ENCODE measurements at places on chromosomes 7 and 10.

DNA sequence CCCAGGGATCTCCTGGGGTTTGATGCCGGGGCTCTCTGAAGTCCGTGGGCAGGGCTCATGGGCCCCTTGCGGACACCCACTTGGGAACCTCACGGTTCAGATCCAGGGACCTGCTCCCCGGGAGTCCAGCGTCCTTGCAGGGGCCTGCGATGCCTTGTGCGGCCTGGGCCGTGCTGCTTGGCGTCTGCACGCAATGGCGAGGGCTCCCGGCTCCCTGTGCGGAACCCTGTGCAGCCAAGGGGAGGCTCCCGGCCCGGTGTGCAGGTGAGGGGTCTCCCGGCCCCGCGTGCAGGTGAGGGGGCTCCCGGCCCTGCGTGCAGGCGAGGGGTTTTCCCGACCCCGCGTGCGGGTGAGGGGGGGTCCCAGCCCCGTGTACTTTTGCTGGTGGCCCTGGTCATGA lies 146.7 kb downstream of the DNAJB6 start:
- no peak for DNase-seq

GRCh38 chr7:128894101-128894440 lies 16.4 kb downstream of the KCP start:
- DNase-seq: no peak

DNA sequence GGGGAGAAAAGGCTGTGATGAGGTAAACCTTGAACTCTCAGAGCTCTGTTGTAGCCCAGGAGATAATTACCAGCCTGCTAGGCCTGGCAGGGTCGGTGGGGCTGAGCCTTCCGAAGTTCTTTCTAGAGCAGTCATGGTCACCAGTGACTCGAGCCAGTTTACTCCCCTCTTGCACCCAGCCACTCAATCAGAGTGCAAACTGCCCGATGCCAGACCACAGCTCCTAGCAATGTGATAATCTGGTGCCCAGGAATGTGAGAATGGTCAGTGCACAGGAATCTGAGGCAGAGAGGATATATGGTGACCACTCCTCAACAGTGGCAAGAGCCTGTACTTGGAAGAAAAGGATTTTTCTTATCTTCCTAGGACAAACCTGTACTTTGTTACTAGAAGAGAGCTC lies 46.4 kb upstream of the KMT2E start:
- no peak for DNase-seq

GRCh38 chr10:119801998-119802538 lies 70.6 kb downstream of the MCMBP start:
- DNase-seq: no peak

- DNase-seq: no peak
Observed at GRCh38 chr10:4074545-4075407, 289.8 kb upstream of the KLF6 start.

GRCh38 chr10:129501652-129502436 lies 34.8 kb downstream of the MGMT start:
- no peak for DNase-seq

DNA sequence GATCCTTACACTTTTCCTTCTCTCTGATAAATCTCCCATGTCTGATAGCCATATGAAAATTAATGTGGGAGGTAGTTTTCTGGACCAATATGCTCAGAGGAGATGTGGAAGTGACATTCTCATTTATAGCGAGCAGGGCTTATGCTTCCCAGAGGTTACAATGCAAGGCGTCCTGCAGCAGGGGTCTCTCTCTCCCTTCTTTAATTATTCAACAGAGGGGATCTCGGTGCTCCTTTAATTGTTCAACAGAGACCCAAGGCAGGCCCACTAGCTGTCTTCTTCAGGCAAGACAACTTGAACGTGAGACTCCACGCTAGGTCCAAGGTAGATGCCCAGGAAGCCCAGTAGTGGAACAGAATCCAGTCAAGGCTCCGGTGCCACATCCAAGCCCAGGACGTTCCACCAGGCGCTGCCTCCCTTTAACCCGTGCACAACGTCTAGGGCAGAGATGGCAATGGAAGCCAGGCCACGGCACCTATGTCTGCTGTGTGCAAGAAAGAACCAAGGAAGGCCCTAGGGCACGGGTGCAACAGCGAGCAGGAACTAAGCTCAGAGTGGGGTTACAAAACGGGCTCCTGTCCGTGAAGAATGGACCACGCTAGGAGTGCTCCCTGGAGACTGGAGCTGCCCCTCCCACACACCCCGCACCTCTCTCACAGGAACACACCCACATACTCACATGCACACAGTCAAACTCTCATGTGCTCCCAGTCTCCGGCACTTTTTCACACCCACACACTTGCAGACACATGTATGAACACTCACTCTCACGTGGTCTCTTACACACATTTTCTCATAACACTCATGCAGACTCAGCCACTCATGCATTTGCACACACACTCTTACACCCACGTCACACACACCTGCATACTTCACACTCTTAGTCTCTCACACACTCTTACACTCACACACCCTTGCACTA lies 230.4 kb downstream of the TNS3 start:
- no peak for DNase-seq

DNA sequence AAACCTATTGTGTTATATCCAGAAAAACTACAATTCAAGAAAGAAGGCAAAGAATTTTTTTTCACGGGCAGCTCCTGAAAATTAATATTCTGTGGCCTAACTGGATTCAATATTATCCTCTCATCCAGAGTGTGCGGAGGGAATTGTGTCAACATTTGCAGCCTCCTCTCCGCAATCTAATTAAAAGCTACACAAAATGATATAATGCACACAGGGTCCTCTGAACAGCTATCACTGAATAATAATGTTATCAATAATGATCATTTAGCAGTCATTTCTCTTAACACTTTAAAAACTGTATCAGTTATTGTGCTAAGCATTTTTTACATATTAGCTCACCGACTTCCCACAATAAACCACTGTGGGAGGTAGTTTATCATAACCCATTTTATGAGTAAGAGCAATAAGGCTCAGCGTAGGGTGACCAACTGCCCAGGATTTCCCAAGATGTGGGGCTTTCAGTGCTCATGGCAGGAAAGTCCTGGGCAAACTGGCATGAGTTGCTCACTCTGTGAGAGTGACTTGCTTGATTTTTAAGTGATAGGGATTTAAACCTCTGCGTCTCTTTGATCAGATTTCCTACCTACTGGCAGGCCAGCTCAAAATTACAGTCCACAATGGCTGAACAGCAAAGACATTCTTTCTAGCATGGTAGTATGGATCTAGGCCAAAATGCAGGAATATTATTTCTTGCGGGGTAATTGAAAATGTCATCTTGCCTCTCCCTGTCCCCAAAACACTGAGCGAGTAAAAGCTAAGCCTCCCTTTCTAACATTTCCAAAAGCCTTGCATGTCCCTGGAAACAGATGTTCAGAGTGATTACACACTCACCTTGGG lies 65.7 kb downstream of the AOAH start:
- no peak for DNase-seq

DNA sequence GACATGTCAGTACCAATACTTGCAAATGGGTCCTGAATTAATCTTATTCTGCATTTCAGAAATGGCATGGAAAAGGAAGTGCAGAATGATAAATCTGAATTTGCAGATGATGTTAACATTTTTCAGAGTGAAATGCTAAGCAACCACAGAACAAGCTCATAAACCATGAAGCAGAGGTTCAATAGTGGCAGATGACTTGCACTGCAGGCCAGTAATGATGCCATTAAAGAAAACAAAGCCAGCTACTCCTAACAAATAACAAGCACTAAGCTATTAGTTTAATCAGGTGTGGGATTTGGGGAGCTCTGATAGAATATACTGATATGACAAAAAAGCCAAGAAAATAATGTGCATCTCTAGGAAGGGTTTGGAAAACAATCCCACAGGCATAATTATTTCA lies 85.4 kb downstream of the FAM13C start:
- no peak for DNase-seq

- no peak for DNase-seq
Observed at GRCh38 chr10:30709700-30710358, 80.3 kb upstream of the LYZL2 start.

- no peak for DNase-seq
Observed at GRCh38 chr7:70881167-70881847, 250.6 kb upstream of the GALNT17 start.

- no peak for DNase-seq
Observed at GRCh38 chr7:121558288-121558687, 162.2 kb upstream of the FAM3C start.

GRCh38 chr10:8513155-8514147 lies 459.0 kb downstream of the GATA3 start:
- no peak for DNase-seq

DNA sequence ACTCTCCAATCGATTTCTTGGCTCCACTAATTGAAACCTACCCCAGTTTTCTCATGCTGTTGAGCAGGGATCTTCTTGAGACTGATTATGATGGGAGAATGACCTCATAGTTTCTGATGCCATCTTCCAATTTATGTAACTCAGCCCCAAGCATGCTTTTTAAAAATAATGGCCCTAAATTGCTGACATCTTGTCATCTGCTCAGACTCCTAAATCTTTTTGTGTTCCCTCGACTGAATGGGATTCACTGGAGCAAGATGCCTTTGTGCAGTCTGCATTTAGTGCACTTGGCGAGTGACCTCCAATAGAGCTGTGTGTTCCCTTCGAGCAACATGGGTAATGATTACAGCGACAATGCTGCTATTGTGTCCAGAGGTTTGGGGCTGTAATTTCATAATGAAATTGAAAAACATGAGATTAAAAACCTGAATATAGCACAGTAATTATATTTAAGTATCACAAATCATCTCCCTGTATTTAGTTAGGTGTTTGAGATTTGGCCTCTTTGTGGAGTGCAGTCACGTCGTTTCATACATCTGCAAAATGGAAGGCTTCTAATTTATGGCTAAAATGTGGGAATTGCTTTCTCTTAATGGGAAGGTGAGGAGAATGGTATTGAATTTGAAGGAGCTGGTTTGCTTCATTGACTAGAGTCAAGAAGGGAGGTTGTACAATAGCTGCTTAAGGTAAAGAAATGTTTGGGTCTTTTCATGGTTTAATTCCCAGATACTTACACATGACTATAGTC lies 192.9 kb downstream of the AUTS2 start:
- DNase-seq: no peak

DNA sequence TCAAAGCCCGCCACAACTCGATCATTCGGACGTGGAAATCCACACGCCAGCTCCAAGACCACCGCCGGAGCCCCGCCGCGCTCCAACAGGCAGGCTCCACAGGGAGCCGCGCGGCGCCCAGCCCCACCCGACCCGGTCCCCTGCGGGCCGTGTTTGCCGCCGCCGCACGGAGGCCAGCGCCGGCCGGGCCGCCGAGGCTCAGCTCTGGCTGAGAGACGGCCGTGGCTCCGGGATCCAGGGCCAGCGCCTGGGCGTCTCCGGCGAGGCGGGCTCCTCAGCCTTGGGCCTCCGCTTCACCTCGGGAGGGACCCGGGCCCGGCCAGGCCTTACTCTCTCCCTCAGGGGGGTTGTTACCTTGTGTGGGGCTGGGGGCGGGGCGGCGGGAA lies 333 bp downstream of the SMNDC1 start:
- no peak for DNase-seq

DNA sequence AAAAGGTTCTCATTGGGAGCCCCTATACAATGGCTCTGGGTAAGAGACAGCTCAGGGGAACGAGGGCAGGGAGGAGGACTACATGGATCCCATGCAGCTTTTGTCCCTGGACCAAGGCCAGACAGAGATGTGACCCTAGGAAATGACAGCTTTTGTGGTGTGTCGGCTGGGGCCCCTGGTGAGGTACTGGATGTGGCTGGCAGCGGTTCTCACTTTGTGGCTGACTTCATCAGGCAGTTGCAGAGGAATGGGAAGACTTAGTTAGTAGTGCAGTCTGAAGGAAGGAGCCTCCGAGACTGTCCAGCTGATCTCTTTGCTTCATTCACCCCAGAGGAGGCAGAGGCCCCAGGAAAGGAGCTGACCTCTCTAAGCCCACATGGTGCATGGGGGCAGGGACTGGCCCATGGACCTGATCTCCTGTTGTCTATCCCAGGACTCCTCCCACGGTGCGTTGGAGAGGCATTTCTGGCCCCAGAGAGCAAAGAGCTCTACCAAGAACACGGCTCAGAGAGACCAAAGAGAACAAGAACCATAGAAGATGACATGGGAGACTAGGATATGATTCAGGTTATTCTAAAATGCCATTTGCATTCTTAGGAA lies 202.9 kb downstream of the RPS24 start:
- peak; percentile 66 for DNase-seq

DNA sequence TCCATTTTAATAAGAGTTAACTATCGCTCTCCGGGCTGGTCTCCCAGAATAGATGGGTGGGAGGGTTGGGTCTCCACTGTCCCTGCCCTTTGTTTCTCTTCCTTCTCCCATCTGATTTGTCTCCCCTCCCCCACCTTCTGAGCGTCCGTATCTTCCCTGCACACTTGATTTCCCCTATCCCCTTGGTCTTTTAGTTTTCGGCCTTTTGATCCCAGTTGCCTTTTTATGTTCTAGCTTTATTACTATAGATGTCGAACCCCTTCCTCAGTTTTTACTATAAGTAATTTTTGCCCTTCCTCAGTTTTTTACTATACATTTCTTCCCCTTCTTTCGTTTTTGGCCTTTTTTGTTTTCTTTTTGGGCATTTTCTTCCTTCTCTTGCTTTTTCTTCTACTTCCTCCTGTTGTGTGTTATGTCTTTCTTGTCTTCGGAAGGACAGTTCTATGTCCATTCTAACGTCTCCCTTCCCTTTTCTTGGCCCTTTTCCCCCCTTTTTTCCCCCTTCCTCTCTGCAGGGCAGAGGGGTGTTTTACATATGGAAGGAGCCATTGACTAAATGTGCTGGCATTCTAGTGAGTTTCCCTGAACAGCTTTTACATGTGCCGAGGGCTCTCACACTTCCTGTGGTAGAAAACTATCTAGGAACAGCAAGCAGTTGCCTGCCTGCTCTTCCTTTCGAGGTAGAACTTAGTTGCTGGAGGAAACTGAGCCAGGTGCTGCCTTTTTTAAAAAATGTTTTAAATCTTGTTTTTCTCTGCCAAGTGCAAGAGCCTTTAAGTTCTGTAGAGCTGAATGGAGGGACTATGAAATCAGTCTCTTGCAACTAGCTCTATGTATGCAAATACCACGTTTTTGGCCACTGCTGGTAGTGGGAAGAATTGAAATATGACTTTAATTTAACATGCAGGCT lies 2.8 kb downstream of the TET1 start:
- DNase-seq: no peak

GRCh38 chr7:54390565-54390964 lies 151.6 kb upstream of the VSTM2A start:
- no peak for DNase-seq

- DNase-seq: peak; percentile 6
Observed at GRCh38 chr7:91784469-91784868, 96.0 kb downstream of the MTERF1 start.

DNA sequence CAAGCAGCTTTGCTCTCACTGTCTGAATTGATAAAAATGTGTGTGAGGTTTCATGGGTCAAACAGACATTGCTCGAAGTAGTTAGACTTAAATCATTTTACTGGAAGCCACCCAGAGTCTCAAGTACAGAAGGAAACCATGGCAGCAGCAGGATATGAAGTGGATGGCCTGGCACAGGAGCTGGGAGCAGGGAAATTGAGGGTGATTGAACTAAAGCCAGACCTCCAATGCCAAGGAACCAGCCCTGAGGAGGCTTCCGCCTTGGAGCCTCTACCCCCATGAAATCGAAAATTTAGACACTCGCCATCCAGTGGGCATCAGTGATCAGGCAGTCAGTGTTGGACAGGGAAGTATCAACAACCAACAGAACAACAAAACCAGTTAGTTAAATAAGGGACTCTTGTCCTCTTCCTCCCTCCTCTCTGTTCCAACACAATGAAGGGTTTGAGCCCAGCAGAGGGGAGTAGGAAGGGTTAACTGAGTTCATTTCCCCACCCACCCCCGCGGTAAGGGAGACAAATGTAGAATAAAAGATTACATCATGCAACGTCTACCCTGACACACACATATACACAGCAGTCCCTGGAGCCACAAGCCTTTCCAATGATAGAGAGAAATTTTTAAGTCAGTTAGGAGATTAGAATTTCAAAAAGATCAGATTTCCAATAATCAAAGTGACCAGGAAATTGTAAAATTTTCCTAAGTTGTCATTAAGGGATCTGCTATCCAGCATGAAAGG lies 156.3 kb downstream of the SLC16A9 start:
- DNase-seq: no peak

All from AML-193 (cell line).